ENCODE measurements at places on chromosomes 6 and 20.

- DNase-seq, result no peak
Observed at GRCh38 chr6:107491138-107491609, 1.3 kb downstream of the SOBP start.

DNA sequence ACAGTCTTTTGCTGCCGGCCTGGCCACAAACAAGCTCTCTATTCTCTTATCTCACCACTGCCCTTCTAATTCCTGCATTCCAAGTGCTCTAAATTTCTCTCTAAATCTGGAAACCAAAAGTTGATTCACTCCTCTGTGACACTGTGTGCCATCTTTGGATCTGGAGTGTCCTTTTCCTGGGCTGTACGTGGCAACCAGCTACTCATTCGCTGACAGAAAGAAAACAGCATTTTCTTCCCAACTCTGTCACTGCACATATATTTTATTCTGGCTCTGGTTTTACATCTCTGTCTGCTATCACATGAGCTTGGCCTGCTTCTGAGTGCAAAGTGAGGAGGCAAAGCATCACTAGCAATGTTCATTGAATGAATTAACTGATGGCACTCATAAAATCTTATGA lies 397.2 kb upstream of the MAP3K7 start:
- DNase-seq, result no peak

DNA sequence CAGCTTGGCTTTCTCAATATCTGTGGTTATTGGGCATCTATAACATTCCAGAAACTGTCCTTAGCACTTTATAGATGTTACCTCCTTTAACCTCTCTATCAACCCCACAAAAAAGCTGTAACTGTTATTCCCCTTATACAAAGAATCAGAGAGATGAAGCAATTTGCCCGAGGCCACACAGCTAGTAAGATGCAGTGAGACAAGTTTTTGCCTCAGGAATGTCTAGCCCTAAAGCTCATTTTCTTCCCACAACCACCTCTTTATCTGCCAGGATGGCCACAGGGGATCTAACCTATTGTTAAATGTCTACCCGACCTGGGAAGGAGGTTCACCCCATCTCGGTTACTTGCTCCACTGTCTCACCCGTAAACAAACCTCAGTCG lies 31.9 kb upstream of the TCP11 start:
- DNase-seq, result no peak

- DNase-seq, result no peak
Observed at GRCh38 chr6:38588631-38589366, 50.9 kb downstream of the BTBD9 start.

DNA sequence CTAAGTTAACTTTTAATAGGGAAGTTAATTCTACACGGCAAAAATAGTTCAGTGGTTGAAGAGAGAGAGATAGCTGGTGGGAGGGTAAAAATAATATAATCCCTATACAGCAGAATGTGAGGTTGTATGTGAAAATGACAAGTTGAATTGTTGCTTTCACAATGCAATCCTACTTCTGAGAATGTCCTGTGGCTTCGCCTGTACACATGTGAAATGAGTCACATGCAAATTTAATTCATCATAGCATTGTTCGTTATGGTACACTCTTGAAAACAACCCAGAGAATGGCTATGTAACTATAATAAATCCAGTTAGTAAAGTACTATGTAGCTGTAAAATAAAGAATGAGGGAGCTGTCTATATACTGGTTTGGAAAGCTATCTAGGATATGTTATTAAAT lies 46.0 kb upstream of the HINT3 start:
- no peak for DNase-seq

DNA sequence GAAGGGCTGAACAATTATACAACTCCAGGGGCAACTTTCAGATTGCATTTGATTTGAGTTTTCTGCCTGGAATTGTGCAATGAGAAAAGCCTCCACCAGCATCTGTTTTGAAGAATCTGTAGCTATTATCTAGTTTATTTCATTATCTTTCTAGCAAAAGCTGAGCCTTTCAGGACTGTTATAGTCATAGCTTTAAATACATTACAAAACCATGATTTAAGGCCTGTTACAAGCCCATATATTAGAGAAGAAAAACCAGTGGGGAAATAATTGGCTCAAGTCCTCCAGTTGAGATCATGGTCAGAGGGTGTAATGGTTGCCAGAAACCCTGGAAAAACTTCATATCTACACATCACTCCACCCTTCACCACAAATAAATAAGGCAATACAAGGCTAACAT lies 676.2 kb downstream of the HDGFL1 start:
- DNase-seq, result no peak

Data from stimulated activated CD4-positive, alpha-beta T cell treated with anti-CD3 and anti-CD28 coated beads, Interleukin-1b, Interleukin-23, amount 100 ng/mL, for 48 hours (primary cell).